Stimulated activated CD8-positive, alpha-beta memory T cell treated with anti-CD3 and anti-CD28 coated beads, Interleukin-4, amount 100 ng/mL, for 1 hour (primary cell): ENCODE measurements at places on chromosomes 4 and X.

- no peak for DNase-seq
Observed at GRCh38 chr4:53478671-53479456, 101.4 kb downstream of the FIP1L1 start.

DNA sequence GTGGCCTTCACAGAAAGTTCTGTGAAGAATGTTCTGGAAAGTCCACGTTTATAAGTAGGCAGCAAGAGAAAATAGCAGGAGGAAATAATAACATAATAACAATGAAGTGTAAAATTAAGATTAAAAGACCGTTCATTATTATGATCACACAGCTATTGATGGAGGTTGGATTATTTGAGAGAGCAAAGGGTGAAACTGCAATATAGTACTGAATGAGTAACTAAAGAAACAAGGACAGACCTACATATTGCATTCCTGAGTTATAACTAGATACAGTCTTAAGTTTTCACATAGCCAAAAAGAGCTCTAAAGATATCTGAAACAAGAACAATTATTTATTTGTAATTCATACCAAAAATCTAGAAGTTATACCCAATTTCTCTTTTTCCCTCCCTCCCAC, 122.9 kb upstream of the TMEM164 start:
- no peak for DNase-seq

DNA sequence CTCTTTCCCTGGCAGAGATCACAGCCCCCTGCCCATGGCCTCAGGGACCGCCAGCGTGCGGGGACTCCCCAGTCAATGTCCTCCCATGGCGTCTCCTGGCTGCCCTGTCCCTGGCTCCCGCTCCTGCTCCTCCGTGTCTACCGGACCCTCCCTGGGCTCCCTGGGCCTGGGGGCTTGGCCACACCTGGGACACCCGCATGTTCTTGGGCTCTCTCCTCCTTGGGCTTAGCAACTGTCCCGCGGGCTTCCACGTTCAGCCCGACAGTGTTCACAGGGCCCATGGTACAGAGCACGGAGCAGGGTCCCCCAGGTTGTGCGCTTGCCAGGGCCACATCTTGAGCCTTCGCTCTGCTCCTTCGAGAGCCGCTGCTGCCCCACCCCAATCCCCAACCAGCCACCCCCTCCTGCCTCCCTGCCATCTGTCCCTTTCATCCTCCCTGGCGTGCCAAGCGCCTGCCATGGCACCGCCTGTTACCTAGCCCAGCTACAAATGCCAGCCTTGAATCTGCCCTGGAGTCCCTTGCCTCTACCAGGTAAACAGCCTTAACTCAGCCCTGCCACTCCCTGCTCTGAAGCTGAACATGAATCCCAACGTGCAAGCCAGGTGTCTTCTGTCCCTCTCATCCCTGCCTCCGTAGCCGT, 3.9 kb downstream of the AVPR2 start:
- DNase-seq, result no peak

GRCh38 chr4:99859618-99860017, 34.6 kb downstream of the LAMTOR3 start:
- no peak for DNase-seq

DNA sequence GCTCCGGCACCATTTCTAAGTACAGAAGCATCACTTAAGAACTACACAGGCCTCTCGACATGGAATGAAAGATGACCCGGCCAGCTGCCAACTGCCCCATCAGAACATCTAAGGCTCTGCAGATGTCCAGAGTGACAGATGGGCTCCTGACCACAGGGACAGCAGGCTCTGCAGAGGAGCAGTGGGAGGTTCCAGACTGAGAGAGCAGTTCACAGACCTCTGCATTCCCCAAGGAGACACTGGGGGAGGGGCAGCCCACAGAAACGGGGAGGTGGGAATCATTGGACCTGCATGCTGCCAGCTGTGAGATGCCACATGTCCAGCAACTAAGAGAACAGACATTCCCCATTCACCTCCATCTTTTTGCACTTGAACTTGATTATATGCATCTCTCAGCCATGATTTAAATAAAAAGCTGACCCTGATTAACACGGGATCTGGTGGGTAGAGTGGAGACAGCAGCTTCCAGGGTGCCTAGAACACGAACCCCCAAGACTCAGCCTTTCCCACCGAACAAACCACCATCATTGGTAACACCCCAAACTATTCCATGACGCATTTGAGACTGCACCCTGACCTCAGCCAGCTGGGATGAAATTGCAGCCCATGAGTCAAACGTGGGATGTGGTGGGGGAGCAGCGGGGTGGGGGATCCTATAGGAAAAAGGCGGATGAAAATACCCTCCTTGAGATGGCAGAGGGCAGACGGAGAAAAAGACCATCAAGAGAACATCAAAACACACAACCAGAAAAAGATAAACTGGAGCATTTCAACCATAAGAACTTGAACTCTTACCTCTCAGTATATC, 47.2 kb downstream of the AFAP1 start:
- no peak for DNase-seq

DNA sequence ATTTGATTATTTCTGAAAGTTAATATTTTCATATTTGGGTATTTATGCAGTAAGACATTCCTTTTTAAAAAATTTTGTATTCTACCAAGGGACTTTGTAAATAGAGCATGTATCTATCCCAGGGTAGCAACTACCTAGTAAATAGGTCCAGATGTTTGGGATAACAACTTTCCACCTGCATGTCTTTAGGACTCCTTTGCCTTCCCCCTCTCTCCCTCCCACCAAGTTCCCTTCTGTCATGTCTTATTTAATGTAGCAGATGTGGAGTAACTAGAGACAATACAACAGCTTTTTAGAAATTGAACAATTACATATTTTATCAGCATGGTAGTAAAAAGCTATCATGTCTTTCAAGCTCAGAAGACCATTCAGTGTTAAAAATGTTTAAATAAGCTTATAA, 821.0 kb downstream of the C4orf33 start:
- DNase-seq, result no peak

- no peak for DNase-seq
Observed at GRCh38 chrX:100976211-100976610, 6.7 kb downstream of the ARL13A start.

DNA sequence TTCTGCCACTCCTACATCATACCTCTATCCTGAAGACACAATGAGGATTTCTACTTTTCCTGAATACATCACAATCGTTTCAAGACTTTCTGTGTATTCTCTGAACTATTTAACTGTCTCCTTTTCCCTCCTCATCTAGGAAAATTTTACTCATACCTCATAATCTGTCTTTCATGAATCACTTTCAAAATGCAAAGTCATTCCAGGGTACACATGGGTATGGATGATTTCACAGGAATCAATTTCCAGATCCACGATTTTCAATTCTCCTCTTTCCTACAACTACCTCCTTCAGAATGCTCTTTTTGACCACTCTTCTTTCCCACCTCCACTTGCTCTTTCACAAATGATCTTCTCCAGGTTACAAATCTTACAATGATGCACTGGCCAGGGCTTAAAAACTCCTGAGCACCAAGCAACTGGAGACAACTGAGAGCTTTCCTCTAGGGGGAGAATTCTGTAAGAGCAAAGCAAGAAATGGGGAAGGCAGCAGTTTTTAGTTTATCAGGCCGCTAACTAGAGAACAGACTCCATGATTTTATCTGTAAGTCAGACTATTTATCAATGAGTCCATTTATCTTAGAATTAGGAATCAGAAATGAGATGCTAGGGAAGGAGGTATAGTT, 116.4 kb downstream of the PPP3CA start:
- DNase-seq, result no peak

DNA sequence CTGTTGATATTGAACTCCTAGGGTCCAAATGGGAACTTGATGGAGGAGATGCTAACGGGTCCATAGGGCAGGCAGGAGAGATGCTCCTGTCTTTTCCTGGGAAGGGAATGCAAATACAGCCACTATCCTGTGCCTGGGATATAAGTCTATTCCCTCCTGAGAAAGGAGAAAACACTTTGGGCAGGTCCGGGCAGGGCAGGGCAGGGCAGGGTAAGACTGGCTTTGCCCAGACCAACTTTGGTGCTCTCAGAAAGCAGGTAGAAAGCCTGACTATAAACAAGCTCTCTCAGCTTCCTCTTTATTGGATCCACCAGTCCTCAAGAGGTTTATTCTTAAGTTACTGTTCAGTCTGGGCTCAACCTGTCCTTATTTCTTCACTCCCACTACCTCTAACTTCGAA, 232.3 kb downstream of the PTTG2 start:
- DNase-seq, result no peak

DNA sequence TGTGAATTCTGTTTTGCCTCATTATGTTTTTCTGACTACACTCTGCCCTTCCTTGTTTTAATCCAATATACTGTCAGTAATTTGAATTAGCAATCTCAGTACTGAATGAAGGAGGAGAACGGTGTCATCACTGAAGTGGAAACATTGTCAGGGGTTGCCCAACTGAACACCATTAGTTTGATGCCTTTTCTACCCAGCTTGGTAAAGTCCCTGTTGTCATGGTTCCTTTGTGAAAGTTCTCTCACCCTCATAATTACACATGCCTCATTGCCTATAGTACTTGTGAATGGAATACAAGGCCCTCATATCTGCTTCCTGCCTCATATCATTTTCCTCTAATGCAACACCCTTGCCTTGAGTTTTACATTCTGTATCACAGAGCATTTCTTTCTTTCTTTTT, 76.9 kb downstream of the RRAGB start:
- no peak for DNase-seq
